ENCODE measurements at places on chromosomes 7 and 10. TPM values are rescaled to one million over a fixed set of nuclear protein-coding genes. Genes with fewer than 3 reads are reported as not detected.

Gene GCK
- total RNA-seq = not detected

Gene BTBD16
- total RNA-seq = not detected

Gene FAM149B1
- total RNA-seq = 15.8 TPM

Gene LSM5
- 29.3 TPM for total RNA-seq

Gene OR2A25
- total RNA-seq = not detected

Gene FEZF1
- total RNA-seq = not detected

Gene PRSS2
- 64.6 TPM for total RNA-seq

Gene SPDYE18
- 2.1 TPM for total RNA-seq

Gene GALNT11
- 21.3 TPM for total RNA-seq

Gene SLC39A12
- total RNA-seq = not detected

Gene PAX4
- not detected for total RNA-seq

Gene PAPOLB
- total RNA-seq = not detected

Gene TMEM225B
- total RNA-seq = 1.1 TPM

Gene EPDR1
- total RNA-seq = 1.3 TPM

Gene CYP3A4
- 0.16 TPM for total RNA-seq

Gene PDGFA
- total RNA-seq = 0.82 TPM

Measured in T-cell (primary cell).